ENCODE measurements at places on chromosomes 7 and 10.

DNA sequence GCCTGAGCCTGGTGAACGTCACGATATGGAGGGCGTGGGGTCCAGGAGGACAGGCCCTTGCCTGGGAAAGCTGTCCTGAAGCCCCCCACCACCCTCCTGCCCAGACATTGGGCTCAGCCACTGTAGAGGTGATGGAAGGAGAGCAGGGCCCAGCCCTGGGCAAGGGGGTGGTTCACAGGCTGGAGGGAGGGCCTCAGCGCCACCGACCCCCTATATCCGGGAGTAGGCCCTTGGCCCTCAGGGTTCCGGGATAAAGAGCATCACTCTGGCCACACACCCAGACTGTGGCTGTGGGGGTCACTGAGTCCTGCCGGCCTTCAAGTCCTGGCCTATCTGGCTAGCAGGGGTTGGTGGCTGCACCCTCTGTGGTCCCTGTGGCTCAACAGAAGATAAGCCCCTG is 55.3 kb upstream of the GTF2IRD1 start:
- DNase-seq, result no peak

- no peak for DNase-seq
These were observed 79.0 kb upstream of the LSM8 start for GRCh38 chr7:118104812-118105441.

DNA sequence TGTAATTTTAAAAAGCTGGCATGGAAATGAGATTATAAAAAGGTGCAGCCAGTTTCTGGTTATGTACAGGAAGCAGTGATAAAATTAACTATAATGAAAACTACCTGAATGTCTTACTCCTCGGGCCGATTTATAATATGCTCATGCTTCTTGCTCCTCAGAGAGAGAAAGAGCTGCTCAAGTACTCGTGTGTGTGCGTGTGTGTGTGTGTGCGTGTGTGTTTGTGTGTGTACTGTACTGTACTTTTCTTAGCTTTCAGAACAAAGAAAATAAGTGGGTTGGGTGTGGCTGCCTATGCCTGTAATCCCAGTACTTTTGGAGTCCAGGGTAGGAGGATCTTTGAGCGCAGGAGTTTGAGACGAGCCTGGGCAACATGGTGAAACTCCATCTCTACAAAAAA is 96.6 kb upstream of the NMT2 start:
- no peak for DNase-seq

DNA sequence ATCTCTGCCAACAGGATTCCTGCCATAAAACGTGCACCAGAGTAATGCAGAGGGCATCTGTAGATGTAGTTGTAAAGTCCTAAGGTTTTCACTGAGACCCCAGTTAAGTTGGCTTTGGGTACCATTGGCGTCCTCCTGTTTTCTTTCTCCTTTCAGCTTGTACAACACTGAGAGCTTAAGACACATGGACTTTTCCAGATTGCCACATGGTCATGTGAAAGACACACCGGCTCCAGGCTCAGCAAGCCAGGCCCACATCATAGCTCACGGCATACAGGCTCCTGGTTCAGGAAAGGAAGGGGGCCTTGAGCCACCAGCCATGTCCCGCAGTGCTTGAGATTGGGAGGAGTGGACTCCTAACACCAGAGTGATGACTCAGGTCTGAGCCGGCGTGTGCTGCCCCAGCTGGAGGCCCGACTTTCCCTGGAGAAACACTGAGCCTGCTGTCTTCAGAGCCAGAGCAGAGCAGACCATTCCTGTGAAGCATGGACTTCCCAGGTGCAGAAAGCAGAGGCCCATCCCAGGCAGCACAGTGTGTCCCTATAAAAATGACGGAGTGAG is 252.7 kb downstream of the PRPF18 start:
- DNase-seq, result no peak

DNA sequence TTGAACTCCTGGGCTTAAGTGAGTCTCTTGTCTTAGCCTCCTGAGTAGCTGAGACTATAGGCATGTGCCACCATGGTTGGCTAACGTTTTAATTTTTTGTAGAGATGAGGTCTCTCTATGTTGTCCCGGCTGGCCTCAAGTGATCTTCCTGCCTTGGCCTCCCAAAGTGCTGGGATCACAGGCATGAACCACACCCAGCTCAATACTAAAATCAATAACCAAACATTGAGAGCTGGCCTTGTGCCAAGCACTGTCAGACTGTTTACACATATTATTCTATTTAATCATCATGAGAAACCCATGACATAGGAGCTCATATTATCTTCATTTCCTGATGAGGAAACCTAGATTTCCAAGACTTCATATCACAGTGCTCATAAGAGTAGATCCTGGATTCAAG is 251.2 kb downstream of the BAMBI start:
- no peak for DNase-seq

GRCh38 chr7:124310934-124311390 is 278.1 kb upstream of the TMEM229A start:
- no peak for DNase-seq
